ENCODE measurements at places on chromosomes 4 and X.
A peak's percentile ranks its signal among the peaks of the same experiment; 100 is the strongest.

DNA sequence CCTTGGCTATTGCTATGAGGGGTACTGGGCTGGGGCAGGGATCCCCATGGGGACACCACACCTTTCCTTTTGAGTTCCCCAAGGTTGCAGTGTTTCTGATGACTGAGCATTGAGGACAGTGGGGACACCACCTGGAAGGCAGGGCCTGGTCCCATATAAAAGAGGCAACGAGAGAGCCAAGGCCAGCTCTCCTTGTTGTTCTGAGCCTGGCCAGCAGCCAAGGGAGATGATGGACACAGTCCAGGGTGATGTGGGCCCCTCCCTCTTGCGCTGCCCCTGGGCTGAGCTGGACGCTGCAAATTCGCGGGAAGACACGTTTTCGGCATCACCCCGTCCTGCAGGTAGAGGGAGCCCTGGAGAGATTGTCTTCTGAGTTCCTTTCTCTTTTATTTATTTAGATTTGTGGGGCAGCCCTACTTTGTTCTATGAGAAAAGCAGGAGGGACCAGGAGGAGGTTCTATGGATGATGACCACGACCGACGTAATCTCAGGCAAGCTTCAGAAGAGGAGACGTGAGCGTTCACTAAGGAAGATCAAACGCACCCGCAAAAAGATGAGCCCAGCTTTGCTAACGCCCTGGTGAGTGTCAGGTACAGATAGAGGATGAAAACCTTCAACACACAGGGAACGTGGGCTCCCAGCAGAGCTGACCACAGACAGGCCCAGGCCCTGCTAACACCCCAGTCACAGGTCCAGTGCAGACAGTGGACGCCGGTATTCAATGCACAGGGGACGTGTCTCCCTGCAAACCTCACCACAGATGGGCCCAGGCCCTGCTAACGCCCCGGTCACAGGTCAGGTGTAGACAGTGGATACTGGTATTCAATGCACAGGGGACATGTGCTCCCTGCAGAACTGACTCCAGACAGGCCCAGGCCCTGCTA lies 97.4 kb downstream of the SHOX start:
- no peak for DNase-seq

GRCh38 chr4:182015893-182016292 lies 227.3 kb upstream of the TENM3 start:
- DNase-seq = no peak

DNA sequence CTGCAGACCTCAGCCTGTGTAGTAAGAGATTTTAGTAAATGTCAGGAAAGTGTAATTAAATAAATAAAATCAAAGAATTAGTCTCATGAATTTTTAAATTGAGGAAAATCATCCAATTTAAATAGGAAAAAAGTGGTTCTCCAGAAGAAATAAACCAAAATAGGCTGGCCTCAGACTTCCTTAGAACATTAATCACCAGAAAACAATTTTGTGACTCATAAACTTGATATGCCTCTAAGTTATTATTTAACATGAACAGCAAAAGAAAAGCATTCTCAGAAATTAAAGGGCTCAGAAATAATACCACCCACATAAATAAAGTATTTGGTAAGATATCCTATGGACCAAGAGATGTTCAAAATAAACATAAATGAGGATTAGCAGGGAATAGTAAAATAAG lies 14.3 kb downstream of the FAM47B start:
- DNase-seq = no peak

GRCh38 chrX:4179031-4179430 lies 465.6 kb upstream of the PRKX start:
- no peak for DNase-seq

DNA sequence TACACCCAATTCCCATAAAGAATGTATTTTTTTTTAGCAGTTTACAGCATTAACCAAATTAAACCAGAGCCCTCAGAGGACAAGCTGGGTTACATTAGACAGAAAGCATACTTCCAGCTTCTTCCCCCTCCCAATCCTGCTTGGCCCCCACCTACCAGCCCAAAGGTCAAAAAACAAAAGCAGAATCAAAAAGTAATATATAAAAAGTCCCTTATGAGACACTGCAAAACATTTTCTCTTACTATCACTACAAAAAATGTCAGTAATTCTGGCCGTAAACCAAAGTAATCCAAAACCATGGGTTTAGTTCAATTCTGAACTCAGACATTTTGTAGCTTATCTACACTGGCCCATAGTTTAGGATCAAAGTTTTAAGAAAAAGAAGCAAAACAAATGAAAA lies 38.0 kb downstream of the APBB2 start:
- DNase-seq = no peak

- DNase-seq = no peak
Measured at GRCh38 chr4:7397206-7398103, 37.3 kb downstream of the PSAPL1 start.

DNA sequence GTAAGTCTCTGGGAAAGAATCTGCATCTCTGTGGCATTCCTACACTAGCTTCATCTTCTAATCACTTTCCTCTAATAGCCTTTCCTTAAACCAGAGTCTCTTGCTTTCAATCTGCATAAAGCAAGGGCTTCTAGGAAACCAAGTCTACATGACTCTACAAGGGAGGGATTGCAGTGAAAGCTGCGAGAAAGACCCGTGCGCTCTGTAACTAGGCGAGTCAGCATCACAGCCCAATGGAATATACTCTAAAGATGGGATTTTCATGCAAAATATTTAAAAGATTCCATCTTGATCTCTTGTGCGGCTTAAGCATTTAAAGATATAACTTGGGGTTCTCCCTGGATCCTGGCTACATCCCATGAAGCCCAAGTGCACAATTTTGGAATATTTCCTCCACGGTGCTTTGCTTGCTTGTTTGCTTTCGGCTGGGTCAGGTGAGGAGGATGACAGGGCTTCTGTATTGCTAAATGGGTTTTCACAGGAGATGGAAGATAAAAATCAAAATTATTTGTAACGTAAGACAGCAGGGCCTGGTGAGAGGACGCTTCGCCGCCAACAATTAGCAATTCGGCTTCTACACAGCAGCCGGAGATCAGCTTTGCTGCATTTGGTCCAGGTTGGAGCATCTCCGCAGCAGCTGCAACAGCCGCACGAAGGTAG lies 687 bp upstream of the GRIA2 start:
- DNase-seq = no peak

- DNase-seq = peak; percentile 35
Measured at GRCh38 chr4:143335979-143336780, 496 bp upstream of the GAB1 start.

- DNase-seq = no peak
Measured at GRCh38 chrX:146396409-146396808, 413.2 kb upstream of the CXorf51B start.

- no peak for DNase-seq
Measured at GRCh38 chr4:174210354-174210753, 73.1 kb downstream of the FBXO8 start.

- DNase-seq = no peak
Measured at GRCh38 chrX:123923211-123923610, 38.3 kb upstream of the STAG2 start.

Measured in GM12892 (cell line).